ENCODE measurements at places on chromosomes 16 and 17.

- no peak for DNase-seq
These were observed 123.1 kb upstream of the MON1B start for GRCh38 chr16:77067900-77068299.

DNA sequence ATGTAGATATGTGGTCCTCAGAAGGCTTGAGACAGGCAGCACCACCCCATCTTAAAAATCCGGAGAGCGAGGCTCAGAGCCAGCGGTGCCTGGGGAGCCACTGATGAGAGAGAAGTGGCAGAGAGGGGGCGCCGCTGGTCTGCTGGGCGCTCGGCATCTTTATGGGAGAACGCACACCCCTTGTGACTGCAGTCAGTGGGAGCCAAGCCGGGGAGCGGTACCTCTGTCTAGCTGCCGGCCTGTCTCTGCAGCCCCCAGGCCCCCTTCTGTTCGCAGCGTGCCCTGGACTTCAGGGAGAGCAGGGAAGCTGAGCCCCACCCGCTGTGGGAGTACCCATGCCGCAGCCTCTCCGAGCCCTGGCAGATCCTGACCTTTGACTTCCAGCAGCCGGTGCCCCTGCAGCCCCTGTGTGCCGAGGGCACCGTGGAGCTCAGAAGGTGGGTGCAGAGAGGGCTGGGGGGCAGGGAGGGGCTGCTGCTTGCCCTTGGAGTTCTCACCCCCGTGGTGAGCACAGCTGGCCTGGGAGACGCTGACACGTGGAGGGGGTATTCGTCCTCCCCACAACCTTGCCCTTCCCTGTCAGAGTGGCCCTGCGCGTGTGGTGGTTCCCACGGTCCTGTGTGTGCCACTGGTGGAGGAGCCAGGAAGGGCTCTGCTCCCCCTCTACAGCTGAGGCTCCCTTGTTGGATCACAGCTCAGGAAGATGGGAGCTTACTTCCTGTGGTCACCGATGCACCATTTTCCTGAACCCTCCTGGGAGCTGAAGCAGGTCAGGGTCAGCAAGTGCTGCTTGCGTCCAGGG is 44.8 kb downstream of the PRMT7 start:
- DNase-seq: no peak

DNA sequence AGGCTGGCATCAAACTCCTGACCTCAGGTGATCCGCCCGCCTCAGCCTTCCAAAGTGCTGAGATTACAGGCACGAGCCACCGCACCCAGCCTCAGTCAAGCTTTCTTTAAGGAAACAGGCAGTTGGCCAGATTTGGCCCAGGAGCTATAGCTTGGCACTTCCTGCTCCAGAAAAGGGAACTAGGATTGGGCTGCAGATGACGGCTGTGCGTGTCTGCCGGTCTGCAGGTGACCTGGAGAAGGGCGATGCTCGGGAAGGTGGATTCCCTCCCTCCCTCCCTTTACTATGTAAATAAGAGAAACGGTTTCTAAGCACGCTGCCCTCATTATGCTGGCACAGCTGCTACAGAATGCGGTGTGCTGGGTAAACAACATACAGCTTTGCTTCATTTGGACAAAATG is 215.9 kb downstream of the RPTOR start:
- peak; percentile 9 for DNase-seq

DNA sequence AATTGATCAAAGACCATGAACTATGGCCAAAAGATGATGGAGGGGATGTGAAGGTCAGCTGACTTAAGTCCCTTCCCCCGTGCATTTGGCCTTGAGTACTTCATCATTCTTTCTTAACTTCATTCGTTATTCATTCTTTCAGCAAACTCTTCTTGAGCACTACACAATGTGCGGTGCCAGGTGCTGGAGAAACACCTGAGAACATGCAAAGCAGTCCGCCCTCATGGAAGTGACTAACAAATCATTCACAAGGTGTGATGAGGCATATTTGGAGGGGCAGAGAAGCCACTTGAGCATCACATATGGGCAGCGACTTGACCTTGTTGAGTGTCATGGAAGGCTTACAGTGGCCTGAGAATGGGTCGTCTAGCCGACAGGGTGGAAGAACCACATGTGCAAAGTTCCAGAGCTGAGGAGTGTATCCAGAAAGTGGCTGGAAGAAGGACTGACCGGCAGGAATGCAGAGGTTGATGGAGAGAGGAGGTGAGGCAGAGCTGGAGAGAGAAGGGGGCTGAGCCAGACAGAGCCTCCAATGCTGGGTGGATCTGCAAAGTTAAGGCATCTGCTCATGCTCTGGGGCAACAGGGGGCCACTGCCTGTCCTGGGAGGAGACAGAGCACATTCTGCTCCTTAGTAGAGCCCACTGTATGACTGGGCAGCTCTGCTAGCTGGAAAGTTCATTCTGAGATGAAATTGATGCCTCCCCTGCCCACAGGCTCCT is 25.1 kb upstream of the EIF1 start:
- DNase-seq: no peak

DNA sequence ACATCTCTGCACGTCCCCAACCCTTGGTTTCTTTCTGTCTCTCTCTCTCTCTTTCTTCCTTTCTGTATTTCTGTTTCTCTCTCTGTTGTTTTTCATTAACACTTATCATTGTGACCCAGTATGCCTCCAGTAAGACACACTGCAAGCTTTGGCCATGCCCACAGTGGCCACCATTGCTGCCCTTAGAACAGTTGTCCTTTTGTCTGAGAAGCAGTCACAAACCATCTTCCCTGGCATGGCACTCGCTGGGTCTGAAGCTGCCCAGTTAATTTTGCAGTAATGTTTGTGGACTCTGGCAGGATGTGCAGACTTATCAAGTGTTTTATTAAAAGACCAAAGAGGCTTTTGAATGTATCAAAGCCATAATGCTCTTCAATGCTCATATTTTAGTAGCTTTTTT is 146.9 kb downstream of the MSI2 start:
- no peak for DNase-seq

DNA sequence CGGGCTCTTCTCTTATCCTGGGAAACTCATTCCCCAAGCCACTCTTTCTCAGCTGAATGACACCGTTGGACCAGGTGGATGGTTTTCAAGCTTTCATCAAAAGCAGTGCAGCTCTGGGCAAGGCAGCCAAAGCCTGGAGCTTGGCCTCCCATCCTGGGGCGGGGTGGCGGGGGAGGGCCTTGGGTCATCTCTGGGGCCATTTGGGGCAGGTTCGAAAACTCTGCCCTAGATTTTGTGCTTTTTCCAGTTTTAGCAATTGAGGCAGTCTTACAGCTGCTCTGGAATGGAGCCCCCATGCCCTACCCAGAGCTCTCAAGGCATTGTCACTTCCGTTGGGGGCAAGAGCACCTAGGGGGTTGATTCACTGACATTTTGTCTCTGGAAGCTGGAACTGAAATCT is 9.1 kb downstream of the MPRIP start:
- DNase-seq: no peak

DNA sequence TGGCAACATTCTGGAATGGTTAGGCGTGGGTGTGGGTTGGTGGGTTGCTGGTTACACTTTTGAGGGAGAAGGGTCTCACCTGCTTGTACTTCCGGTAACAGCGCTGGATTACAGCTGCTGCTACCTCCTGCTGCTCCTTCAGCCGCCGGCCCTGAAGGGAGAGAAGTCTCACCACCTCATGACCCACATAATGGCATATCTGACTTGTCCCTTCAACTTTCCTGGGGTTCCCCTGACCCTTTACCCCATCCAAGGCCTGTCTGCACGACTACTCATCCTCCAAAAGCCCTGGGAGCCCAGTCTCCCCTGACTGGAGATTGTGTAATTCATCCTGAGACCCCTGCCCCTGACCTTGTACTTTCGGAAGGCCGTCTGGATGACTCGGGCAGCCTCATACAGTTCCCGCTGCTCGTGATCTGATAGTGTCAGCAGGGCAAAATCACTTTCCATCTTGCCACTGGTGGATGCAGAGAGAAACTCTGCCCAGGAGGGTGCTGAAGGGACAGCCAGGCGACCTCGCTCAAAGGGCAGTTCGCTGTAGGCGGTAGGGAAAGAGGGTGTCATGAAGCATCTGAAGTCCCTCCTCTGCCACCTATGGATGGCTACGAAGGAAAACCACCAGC is 2.0 kb upstream of the SPAG7 start:
- DNase-seq: no peak

DNA sequence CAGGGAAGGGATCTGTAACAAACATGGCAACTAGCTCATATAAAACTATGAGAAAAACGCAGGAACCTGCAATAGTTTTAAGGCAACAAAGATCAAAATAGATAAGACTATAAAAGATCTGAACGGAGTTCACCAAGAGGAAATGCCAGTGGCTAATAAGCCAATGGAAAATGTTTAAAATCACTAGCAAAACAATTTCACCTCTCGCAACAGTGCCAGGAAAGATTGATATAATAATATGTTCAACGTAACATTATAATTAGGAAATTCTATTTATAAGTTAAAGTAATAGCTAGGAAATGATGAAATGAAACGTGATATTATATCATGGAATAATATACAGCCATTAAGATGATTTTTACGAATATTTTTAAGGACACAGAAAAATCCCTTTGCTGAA is 16.0 kb downstream of the MRC2 start:
- no peak for DNase-seq

- DNase-seq: no peak
These were observed 237.3 kb upstream of the WSCD1 start for GRCh38 chr17:5832886-5833285.

DNA sequence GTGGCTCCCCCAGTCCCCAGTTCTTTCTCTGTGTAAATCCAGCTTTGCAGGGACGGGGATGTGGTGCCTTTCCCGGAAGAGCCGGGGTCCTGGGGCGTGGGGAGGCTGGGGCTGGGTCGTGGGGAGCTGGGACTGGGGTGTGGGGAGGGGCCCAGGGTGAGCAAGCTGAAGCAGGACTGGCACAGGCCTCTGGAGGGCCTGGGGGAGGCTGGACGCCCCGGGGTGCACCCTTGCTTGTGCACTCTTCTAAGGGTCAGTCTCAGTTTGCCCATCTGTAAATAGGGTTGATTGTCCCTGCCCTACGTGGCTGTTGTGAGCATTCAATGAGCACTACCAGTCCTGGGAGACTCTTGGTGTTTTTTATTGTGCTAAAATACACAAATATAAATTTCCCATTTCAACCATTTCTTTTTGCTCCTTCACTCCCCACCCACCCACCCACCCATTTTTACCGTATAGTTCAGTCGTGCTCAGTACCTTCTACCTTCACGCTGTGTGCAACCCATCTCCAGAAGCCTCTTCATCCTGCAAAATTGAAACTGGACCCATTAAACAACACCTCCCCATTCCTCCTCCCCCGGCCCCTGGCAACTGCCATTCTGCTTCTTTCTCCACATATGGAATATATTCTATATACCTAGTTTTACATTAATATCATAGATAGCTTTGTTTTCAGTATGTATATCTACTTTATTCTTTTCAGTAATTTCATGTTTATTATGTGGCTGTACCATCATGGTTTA is 7.8 kb upstream of the TBC1D3B start:
- DNase-seq: no peak

DNA sequence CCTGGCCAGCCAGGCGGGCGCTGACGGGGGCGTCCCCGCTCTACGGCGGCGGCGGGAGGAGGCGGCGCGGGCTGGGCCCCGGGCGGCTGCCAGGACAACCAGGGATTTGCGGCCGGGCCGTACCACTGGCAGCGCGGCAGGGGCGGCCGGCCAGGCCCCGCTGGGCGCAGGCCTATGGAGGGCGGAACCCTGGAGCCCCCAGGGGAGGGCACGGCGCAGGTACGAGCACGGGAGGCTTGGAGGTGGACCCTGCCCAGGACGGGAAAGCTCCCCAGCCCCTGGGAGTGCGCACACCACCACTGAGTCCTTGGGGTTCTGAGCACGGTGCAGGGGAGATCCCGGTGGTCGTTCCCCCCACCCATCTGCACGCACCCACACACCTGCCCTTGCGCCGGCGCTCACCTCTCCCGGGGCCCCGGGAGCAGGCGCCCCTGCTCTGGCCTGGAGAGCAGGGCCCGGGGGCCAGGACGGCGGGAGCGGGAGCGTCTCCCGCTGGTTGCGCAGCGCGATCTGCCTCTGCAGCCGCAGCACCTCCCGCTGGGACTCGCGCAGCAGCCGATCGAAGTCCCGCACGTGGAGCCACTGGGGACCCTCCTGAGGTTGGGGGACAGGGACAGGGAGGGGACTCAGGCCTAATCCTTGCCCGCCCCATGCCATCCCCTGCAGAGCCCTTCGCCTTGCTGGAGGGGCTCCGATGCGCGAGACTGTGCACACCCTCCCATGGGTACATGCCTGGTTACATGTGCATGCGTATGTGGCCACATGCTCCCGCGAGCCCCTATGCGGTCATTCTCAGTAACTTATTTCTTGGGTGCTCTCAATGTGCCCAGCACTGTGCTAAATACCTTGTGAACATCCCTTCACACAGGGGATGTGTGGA is 3.9 kb downstream of the TSPOAP1 start:
- DNase-seq: no peak

GRCh38 chr16:57273359-57273758 is 11.1 kb downstream of the PLLP start:
- no peak for DNase-seq

DNA sequence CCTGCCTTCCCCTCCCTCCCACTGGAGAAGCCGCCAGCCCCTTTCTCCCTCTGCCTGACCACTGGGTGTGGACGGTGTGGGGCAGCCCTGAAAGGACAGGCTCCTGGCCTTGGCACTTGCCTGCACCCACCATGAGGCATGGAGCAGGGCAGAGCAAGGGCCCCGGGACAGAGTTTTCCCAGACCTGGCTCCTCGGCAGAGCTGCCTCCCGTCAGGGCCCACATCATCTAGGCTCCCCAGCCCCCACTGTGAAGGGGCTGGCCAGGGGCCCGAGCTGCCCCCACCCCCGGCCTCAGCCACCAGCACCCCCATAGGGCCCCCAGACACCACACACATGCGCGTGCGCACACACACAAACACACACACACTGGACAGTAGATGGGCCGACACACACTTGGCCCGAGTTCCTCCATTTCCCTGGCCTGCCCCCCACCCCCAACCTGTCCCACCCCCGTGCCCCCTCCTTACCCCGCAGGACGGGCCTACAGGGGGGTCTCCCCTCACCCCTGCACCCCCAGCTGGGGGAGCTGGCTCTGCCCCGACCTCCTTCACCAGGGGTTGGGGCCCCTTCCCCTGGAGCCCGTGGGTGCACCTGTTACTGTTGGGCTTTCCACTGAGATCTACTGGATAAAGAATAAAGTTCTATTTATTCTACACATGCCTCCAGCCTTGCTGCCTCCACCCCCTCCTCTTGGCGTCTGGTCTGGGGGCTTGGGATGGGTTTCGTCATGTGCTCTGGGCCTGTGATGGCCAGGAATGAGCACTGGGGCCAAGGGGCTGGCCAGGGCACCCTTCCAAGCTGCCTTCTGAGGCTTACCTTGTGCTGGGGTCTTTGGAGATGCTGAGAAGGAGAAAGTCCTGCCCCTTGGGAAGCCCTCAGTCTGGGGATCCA is 7.3 kb downstream of the GJD3 start:
- no peak for DNase-seq

DNA sequence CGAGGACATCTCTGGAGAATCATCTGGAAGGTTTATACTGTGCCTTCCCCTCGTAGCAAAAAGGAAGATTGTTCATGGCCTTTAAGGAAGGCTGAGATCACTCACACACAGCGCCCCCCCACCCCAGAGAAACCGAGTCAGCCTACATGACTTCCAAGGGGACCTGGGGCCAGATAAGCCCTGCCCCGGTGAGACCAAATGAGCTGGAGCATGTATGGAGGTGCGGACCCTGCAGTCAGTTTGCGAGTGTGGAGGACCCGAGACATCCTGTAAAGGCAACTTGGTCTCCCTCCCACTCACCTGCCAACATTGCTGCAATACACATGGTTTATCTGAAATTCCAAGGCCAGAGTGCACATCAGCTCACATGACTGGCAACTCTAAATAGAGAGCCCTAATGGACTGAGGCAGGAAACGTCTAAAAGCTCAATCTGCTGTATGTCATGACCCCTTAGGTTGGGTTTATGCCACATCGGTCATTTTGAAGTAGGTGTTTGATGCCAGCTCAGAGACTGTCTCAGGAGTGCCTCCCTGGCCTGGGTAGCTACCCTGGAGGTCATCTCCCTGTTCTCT is 233.6 kb downstream of the CPPED1 start:
- DNase-seq: no peak

GRCh38 chr17:45149037-45149668 is 878 bp downstream of the HEXIM1 start:
- DNase-seq: peak; percentile 43

Data from NCI-H446 (cell line).